NCI-H187 treated with DMSO at 0.1 percent for 48 hours (cell line): ENCODE measurements at places on chromosomes 7 and 10.

DNA sequence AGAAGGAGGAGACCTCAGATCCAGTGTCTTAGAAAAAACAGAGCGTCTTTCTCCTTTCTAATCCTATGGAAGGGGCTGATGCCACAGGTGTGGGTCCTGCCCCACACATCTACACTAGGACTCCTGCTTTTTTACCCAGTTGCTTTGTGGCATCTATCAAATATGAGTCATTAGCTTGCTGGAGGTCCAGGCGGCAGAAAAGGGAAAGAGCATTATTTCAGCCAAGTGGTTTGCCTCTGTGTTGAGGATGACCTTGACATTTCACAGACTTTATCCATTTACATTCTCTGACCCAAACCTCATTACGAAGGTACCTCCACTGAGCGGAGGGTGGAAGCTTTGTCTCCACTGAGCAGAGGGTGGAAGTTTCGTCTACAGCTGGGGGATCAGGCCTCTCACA is 308.4 kb upstream of the KLF6 start:
- no peak for DNase-seq

GRCh38 chr10:46525824-46526681 is 30.4 kb downstream of the GPRIN2 start:
- no peak for DNase-seq

DNA sequence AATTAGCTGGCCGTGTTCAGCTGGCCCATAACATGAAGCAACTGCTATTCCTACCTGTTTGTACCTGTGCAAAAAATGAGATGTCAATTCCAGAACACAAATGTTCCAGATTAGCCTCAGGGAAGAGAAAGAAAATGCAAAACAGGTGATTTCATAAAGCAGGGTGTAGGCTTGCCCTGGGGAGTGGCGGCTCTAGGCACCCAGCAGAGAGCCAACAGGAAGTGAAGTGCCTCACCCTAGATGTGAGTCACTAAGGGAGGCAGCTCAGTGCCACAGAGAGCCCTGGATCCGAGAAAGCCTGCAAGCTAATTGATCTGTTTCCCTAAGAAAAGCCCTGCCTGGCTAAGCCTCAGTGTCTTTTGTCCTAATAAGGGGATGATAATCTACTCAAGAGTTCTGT is 240.0 kb downstream of the ARHGAP21 start:
- DNase-seq = no peak

DNA sequence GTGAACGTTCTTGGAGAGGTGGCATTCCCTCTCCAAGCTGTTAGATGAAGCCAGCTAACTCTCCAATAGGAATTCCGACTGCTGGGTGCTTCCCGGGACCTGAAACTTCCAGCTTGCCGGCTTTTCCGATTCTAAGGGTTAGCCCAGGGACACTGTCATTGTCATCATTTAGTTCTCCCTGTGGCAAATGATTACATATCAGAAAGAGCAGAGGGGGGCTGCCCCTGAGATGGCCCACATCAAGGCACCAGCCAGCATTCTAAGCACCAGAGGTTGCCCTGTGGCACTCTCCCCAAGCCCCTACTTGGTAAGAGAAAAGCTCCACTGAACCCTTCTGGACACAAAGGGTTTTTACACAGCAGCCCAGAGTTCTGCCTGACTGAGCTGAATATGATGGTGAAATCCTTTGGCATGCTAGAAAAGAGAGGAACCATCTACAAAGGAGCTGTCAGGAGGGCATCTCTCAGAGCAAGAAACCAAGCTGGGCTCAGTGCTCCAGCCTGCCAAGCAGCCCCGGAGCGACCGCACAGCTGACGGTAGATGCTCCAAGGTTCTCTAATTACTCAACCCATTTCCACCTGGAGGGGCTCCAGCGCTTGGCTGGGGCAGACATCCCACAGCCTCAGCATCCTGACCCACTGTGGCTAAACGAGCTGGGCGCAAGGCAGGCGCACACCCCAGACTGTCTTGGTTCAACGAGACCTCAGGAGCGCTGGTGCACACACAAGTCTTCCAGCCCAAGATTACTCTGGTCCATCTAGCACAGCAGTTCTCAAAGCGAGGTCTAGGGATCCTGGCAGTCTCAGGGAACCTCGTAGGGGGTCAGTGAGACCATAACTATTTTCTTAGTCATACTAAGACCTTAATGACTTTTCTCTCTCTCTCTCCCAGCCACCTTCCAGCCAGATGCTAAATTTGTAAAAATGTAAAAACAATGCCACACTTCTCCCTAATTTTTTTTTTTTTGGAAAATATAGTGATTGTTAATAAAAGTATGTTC is 160.5 kb downstream of the GFRA1 start:
- no peak for DNase-seq

GRCh38 chr7:1015196-1016121 is 28.9 kb upstream of the GPR146 start:
- DNase-seq = no peak

DNA sequence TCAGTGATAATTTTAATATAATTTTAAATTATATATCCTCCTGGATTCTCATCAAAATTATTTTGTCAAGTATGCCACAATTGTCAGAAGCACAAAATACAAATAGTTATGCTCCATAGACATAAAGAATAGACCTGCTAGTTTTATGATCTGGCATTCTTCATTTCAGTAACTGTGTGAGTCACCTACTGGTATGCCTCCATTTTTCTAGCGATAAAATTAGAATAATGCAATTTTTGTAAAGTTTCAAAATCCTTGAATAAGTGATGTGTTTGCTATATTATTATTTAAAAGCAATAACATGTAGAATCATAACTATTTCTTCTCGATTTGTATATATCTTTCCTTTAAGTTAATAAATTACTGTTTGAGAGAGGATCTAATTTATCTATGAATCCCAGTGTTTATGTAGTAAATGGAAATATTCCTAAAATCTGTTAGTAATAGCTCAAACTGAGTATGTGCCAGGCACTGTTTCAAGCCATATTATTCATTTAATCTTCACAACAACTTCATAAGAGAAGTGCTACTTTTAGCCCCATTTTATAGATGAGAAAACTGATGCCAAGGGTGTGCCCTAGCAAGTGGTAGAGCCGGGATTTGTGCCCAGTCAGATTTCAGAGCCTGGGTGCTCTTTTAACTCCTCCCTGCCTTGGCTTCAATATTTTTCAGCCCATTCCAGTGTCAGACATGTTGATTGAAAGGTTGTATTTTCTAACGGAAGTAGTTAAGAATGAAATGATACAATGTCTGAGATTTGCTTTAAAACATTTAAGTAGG is 38.4 kb downstream of the NET1 start:
- DNase-seq = no peak
